ENCODE measurements at places on chromosomes 4 and X.

- no peak for DNase-seq
Observed at GRCh38 chrX:71859637-71860036, 51.0 kb upstream of the NHSL2 start.

DNA sequence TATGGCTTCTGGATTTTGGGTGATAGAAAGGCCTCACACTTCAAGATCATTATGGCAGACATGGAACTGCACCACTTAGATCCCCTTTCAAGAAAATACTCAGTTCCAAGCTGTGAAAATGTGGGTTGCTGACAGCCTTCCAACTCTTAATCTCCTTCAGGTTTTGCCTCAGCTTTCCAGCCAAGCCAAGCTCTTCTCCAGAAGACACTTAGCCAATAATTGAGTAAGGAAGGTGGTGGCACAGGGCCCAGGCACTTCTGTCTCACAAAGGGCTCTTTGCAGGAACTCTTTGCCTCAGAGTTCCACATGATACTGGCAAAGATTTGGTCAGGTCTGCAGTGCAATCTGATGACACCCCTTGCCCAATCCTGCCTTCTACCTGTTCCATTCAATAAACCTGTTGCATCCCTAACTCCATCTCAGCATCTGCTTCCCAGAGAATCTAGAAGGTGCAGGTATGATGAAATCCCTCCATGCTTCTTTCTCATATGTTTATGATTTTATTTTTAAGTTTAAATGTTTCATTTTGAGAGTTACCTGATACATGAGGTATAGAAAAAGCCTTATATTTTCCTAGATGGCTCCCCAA is 30.6 kb downstream of the ANXA5 start:
- no peak for DNase-seq

DNA sequence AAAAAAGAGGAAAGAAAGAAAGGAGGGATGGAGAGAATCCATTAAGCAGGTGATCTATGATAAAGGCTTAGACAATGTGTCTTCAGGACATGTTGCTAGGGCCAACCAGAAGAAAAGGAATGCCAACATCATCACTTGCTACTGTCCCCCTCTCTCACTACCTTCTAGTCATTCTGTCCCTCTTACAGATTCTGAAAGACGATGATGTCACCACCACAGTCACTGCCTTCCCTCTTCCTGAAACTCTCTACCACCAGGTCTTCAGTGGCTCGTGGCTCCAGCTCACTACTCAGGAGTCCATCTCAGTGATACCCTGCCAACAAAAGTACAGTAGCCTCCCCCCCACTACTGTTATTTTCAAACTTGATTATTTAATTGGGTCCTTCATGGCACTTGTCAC is 64.0 kb downstream of the KCNIP4 start:
- no peak for DNase-seq

DNA sequence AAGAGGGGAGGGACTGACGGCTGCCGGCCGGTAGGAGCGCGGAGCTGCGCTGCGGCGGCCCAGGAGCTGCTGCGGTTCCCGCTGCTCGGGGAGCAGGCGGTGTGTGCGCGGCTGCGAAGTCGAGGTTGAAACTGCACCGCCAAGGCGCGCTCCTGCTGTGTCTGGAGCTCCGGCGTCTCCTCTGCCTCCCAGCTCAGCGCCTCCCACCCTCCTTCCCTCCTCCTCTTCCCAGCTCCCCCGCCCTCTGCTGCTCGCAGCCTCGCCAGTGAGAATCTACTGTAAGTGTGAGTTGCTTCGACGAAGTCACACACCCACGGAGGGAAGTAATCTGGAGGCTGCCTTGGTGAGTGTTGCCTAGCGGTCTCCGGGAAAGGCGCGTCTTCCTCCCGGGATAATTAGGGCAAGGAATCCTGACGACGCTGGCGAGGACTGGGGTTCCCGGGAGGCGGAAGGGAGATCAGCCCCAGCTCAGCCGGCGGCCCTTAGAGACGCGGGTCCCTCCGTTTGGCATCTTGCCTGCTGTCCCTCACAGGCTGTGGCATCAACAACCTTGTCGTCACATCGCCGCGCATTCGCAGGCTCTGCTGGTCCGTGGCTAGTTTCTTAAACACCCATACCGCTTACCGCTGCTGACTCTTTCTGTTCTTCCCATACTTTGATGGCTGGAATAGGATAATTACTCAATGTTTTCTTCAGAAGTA is at the start of gene EPHA5:
EPHA5 (minus strand) TSS at position 159 of the 701 bp plus-strand sequence. CDS start 747 bp downstream, outside the sequence.
- DNase-seq = no peak

GRCh38 chr4:118927974-118928373 is 39.3 kb downstream of the SYNPO2 start:
- no peak for DNase-seq

- DNase-seq = no peak
Observed at GRCh38 chr4:108144451-108144850, 24.3 kb downstream of the LEF1 start.

DNA sequence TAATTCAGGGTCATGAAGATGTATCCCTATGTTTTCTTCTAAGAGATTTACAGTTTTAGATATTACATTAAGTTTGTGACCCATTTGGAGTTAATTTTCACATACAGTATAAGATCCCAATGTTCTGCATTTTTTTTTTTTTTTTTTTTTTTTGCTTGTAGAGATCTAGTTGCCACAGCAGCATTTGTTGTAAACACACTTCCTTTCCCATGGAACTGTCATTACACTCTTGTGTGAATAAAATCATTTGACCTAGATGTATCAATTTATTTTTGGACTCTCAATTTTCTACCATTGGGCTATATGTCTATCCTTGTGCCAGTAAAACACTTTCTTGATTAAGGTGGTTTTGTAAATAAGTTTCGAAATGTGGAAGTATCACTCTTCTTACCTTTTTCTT is 1107.2 kb downstream of the TECRL start:
- no peak for DNase-seq
